ENCODE measurements at places on chromosomes 3 and 15. TPM values are rescaled to one million over a fixed set of nuclear protein-coding genes. Genes with fewer than 3 reads are reported as not detected.

GRCh38 chr3:109809513-109809912 lies 472.2 kb upstream of the DPPA4 start:
- DNase-seq = no peak

STRIT1 gene
- total RNA-seq = not detected

DNA sequence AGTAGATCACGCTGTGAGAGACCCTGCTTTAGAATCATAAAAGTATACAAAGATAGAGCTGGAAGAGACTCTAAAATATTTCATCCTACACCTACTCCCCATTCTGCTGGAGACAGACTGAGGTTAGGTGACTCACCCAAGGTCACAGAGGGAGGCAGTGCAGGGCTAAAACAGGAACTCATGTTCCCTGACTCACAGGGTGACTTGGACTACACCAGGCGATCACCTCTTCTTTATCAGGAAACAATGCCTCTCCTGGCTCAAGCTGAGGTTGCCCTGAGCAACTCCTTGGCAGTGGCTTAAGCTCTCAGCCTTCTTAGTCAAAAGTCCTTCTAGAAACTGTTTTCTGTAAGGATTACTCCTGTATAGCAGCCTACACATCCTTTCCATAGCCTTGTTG lies 26.4 kb upstream of the TNFAIP8L3 start:
- peak; percentile 50 for DNase-seq

CLDN18 gene
- not detected for total RNA-seq

DNA sequence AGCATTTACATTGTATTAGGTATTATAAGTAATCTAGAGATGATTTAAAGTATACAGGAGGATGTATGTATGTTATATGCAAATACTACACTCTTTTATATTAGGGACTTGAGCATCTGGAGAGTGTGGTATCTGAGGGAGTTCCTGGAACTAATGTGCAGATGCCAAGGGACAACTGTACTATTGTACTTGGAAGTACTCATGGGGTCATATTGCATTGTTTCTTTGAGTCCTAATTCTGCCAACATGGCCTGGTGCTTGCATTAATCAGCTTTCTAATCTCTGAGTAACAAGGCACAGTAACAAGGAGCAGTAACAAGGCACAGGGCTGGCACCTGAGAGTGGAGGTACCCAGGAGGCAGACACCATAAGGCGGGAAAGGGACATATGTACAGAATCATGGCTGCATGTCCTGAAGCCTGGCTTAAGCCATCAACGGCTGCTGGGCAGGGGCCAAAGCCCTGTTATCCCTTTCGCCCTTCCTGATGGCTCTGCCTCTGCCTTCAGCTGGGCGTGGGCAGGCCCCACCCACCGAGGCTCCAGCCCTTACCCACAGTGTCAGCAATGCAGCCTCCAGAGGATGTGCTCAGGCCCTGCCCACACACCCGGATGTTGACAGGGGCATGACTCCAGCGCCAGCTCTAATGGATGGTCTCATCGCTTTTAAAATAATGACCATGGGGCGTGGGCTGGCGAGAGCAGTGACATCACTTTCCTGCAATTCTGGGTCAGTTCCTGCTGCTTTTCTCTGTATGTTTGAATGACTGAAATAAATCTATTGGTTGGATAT lies 22.9 kb downstream of the CEMIP start:
- DNase-seq = no peak

CYP11A1 gene
- not detected for total RNA-seq

GRCh38 chr3:51242939-51243338 lies 142.2 kb upstream of the MANF start:
- DNase-seq = no peak

CDHR4 gene
- not detected for total RNA-seq

CLDND1 gene
- total RNA-seq = 125 TPM

GRCh38 chr3:120424506-120424905 lies 26.3 kb downstream of the FSTL1 start:
- DNase-seq = no peak

GRCh38 chr15:45734260-45734711 lies 99.5 kb downstream of the SQOR start:
- DNase-seq = no peak

DNA sequence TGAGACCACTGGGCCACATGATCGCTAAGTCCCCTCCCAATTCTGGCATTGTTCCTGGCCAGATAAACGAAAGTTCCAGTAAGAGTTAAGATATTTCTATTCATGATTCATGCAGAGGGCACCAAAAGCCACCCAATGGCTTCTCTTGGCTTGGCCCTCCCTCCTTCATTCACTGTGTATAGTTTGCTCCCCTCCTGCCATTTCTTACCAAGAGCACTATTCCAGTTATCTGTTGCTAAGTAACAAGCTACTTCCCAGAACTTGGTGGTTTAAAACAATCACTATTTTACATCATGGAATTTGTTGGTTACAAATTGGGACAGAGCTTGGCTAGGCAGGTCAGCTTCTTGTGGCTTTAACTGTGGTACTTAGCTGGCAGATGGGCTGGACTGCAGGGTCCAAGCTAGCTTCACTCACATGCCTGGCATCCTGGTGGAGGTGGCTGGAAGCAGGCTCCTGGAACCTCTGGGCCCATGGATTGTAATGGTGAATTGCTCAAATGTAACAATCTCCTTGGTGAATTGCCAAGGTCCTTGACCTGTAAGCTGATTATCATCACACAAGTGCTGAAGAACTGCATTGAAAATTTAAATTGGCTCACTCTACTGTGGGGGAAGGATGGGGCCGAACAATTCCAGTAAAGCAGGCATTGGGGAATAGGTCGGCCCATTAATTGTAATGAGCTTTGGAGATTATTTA lies 16.6 kb downstream of the EAF1 start:
- DNase-seq = no peak

GRCh38 chr3:76765511-76765910 lies 274.4 kb upstream of the ROBO2 start:
- DNase-seq = no peak

DNA sequence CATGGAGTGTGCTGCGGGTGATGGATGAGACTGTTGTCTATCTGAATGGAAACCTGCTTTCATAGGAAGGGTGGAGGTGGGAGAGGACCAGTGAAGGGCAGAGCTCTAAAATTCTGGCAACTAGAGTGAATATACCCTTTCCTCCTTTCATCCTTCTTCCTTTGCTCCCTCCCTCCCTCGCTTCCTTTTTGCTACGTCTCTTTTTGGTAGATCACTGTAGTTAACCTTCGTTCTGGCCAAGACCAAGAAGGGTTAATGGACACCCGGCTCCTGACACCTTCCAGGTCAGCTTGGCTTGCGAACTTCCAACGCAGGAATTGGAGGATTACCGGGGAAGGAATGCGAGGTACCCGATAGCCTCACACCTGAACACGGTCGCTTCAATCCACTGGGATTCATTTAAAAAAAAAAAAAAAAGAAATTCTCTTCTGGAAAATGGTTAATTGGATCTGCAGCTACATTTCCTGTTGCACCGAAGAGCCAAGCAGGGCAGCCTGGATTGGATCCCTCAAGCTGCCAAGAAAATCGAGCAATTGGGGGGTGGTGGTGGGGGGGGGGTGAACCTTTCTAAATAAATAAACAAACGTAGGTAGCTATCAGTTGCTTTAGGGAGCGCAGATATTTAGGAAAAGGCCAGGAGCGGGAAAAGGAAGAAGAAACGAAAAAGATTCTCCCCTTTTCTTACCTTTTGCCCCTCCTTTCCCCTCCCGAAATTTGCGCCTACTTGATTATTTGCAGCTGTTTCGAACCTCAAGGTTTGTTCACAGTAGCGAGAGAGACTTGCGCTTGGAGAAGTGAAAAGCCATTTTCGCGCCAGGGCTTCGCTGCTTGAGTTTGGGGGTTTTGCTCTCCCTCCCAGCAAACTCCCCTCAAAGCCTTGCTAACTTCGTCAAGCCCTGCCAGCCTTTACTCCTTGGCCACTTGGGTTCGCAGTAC lies 9.5 kb upstream of the NR2F2 start:
- no peak for DNase-seq

DNA sequence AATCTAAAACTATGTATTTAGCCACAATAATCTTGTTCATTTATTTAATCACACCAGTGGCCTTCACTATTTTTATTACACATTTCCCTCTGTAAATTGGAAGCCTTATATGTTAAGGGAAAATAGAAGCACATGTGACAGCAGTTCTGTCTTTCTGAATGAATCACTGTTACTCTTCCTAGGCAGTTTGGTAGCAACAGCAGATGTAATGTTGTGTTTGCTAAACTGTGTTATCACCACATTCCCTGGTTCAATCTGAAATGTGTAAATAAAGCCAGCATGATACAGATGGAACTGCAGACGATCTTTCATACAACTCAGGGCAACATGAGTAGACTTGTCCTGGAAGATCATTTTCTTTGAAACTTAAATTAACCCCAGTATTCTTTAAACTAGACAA lies 220.1 kb downstream of the MCTP2 start:
- DNase-seq = no peak

B3GALNT1 gene
- 11.9 TPM for total RNA-seq

MKRN3 gene
- not detected for total RNA-seq

DNA sequence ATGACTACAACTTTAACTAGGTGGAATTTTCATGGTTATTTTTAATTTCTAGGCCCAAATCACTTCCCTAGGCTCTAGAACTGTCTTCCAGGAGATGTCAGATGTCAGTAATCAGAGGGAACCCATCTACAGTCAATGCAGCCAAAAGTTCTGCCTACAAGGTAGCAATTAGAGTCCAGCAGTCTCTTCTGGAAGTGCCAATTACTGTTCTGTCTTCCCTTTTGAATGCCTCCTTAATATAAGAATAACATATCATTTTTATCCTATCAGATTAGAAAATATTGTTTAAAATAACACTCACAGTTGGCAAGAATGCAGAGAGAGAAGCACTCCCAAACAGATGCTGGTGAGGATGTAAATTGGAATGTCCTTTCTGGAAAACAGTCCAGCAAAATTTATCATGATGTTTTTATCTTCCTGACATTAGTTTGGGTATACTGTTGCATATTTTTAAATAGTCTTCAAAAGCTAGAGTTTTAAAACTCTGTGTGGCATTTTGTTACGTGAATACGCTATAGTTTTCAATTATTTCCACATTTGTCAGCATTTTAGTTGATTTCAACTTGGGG lies 543.7 kb downstream of the FHIT start:
- no peak for DNase-seq

RETNLB gene
- total RNA-seq = not detected

- DNase-seq = no peak
These were observed 573.8 kb upstream of the NAALADL2 start for GRCh38 chr3:174285242-174285864.

FBXW12 gene
- total RNA-seq = not detected

DNA sequence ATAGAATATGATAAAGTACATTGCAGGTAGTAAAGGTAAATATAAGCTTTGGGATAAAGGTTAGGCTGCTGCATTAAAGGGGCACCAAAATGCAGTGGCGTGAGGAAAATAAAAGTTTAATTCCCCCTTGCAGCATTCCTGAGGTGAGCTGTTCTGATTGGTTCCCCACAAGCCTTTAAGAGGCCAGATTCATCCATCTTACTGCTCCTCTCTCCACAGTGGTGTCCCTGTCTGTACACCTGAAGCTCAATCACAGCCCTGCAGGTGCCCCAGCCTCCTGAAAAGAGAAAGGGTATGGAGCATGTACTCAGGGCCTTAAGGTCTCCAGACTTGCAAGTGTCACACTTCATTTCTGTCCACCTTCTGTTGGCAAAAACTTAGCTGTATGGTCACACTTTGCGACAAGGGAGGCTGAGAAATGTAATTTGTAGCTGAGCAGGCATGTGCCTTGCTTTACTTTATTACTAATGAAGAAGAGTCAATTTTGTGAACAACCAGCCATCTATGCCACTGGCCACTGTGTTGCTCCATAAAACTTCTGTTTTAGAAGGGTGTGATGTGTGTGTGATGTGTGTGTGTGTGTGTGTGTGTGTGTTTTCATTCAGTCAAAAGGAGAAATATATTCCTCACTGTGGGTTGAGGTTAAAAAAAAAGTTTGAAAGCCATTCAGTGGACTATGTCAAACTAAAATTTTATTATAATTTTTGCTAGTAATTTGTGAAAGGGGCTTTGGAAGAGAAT lies 12.8 kb downstream of the LACTB start:
- DNase-seq = no peak

DNA sequence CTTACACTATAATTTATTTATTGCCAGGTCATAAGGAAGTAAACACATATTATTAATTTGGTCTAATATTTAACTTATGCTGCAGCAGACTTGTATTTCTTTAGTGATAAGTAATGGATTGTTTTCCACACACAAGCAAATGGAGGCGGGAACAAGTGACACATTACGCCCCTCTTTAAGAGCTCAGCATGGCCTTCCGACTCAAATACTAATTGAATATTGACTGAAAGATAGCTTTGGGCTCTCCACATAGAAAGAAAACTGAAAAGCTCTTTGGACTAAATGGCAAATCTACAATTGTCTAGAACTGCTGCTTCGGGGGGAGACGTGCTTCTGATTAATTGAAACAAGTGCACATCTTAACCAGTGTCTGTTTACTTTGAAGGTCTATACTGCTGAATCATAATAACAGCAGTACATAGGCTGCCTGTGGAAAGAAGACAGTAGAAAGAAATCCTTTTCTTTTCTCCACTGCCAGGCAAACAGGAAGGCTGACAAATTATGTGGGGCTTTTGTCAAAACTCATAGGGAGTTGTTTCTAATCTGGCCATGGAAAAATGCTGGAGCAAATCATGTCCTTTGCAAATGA lies 15.9 kb downstream of the CADPS start:
- no peak for DNase-seq

DNA sequence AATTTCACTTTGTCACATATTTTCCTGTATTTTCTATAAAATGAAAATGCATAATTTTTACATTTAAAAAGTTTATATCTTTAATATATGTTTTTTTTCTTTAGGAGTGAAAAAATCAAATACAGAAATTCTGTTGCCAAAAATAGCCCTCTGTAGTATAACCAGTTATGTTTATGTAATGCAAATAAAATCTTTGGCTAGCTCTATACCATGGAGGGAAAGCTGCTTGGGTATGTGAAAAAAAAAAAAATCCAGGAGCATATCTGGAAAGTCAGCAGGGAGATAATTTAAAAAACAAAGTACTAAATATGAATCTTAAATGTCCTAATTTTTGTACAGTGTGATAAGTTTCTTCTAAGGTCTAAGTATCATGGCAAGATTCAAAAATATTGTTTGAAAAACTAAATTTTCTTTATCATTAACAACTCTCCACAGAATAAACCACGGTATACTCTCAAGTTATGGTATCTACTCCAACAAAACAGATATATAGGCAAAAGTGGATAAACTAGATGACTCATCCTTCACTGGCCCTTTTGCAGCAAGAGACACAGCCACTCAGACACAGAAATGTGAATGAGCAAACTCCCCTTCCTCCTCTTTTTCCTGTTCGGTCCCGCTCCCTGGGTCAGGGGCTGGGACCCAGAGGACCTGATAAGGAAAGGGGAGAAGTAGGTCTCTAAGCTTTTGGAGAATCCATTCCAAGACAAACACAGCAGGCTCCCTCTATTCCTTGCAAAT lies 66.6 kb downstream of the PDZRN3 start:
- no peak for DNase-seq

ATP10A gene
- under 0.01 TPM for total RNA-seq

- DNase-seq = no peak
These were observed 282.4 kb downstream of the ARPP21 start for GRCh38 chr3:35921718-35922117.

Measured in dermis microvascular lymphatic vessel endothelial cell (primary cell).